ENCODE measurements at places on chromosomes 5 and 9.

DNA sequence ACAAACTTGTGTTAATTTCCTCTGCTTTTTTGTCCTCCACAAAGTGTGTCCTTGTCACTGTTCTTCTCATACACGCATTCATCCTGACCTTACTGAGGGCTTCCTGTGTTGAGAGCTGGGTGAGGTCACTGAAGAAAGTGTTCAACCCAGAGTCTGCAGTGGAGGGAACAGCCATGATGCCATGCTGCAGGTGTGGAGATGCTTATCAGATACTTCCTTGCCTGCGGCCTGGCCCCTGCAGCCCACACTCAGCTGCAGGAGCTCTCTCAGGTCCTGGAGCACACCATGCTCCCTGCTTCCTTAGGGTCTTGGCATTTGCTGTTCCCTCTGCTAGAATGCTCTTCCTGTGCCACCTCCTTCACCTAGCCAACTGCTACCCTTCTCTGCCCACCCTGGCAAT, 108.1 kb upstream of the SPRY4 start:
- peak; percentile 83 for DNase-seq

DNA sequence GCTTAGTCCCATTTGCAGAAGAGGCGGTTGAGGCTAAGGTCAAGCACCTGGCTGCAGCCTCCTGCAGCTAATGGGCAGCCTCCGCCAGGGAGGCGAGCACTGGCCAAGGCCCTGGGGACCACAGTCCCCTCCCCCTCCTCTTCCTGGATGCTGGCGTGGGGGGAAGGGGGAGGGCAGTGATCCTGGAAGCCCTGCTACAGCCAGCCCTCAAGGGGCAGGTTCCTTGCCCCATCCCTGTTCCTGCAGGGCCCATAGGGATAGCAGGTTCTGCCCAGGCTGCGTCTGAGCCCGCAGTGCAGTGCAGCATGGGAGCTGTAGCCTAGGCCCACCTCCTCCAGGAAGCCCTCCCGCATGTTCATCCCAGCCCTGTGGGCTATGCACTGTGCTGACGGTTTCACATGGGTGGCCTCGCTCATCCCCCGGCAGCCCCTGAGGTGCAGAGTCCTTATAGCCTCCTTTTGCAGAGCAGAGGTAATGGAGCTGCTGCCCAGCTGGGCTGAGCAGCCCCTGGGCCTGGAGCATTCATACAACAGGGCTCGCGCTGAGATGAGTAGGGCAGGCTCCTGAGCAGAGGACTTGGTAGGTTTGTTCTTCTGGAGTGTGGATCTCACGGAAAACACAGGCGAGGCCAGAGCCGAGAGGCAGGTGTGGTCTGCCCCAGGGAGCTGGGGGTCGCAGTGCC, 36.0 kb downstream of the KCNT1 start:
- DNase-seq, result no peak

- DNase-seq, result no peak
Measured at GRCh38 chr5:42828671-42829070, 17.0 kb upstream of the SELENOP start.

GRCh38 chr5:57221049-57221568, 47.2 kb downstream of the GPBP1 start:
- DNase-seq, result peak; percentile 67

GRCh38 chr9:74728176-74728575, 159.5 kb downstream of the TRPM6 start:
- no peak for DNase-seq

GRCh38 chr9:90726215-90726614, 75.4 kb upstream of the SYK start:
- DNase-seq, result no peak

GRCh38 chr5:139671096-139671841, 23.1 kb downstream of the CXXC5 start:
- DNase-seq, result no peak

DNA sequence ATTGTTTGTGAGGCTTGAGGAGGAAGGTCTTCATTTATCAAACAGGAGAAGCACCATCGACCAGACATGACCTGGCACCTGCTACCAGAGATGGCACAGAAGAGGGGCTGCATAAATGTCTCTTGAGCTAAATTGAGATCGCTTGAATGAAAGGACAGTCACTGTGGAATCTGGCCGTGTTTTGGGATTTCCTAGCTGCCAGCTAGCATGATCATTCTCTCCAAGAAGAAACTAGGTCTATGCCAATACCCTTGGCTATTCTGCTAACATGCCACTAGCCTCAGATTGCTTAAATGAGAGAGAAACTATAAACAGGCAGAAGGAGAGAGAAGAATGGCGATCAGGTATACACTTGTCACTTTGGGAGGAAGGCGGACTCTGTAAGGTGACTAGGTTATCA, 249.3 kb downstream of the CRB2 start:
- DNase-seq, result no peak

DNA sequence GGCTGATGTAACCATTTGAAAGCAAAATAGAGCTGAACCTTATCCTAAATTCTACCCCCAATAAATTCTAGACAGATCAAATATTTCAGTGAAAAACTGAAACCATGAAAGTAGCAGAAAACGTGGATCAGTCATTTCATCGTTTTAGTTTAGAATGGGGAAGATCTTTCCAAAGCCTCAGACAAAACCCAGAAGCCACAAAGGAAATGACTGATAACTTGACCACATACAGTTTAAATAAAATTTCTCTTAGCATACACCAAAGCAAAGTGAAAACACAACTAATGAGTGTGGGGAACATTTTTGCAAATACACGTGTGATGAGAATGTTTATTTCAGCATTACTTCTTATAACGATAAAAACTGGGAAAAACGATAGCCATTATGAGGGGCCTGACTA, 284.8 kb downstream of the ADGRV1 start:
- DNase-seq, result no peak

DNA sequence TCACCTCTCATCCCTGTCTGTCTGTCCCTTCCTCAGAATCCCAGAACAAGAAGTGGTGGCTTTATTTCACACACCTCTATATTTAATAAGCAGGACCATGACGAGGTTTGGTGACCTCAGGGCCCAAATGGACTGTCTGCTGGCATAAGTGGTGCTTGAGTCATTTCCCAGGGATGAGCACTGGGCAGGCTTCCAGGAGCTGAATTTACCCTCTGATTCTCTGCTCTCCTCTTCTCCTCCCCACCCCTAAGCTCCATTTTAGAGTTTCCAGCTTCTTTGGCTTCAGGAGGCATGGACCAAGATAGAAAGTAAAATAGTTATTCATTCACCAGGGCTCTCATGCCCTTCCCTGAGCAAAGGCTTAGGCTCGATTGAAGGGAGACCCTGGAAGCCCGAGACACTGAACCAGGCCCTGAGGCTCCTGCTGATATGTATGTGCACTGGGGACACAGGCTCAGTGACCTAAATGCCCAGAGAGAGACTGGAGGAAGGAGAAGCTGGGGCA, 69.1 kb downstream of the PPARGC1B start:
- no peak for DNase-seq

DNA sequence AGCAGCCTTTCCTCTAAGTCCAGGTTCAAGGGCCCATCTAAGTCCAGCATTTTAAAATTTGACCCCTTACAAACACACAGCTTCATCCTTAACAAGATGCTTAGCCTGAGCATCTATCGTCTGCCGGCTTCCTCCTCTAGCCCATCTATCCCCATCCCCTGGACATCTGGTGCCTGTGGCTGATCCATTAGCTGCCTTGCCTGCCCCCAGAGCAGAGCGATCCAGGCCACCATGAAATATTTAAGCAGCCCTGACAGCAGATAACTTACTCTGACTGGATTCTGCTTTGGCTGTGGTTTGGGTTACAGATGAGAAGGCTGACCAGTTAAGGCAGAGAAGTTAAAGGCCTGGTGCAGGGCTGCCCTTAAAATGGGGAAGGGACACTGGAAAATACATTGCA, 30.9 kb upstream of the CPEB4 start:
- DNase-seq, result no peak

GRCh38 chr5:134938030-134938429, 29.7 kb upstream of the CATSPER3 start:
- no peak for DNase-seq

- DNase-seq, result no peak
Measured at GRCh38 chr5:83085106-83085505, 7.8 kb downstream of the XRCC4 start.

DNA sequence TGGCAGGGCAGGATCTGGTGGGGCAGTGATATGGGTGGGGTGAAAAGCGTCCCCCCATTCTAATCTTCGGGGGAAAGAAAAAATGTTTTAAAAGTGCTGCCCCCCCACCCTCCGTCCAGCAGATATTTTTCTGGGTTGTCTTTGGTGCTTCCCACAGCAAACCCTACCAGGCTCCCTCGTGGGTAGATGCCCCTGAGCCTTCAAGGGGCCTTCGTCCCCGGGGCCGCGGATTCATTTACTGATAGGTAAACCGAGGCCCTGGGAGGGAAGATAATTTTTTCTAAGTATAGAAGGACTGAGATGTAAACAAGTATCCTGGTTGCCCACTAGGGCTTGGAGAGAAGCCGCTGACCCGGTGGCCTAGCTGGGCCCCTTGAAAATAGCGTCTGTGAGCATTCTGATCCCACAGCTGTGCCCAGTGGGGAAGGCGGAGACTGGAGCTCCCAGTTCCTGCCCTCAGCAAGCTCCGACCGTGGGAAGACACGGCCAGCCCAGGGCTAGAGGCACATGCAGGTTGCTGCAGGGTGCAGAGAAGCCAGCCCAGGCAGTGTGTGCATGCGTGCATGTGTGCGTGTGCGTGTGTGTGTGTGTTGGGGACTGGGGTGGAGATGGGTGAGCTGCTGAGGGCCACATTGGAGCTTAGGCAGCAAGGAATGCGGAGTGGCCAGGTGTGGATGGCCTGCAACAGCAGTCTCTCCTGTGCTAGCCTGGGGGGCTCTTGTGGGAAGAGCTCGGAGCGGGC, 6.0 kb upstream of the RXRA start:
- no peak for DNase-seq

DNA sequence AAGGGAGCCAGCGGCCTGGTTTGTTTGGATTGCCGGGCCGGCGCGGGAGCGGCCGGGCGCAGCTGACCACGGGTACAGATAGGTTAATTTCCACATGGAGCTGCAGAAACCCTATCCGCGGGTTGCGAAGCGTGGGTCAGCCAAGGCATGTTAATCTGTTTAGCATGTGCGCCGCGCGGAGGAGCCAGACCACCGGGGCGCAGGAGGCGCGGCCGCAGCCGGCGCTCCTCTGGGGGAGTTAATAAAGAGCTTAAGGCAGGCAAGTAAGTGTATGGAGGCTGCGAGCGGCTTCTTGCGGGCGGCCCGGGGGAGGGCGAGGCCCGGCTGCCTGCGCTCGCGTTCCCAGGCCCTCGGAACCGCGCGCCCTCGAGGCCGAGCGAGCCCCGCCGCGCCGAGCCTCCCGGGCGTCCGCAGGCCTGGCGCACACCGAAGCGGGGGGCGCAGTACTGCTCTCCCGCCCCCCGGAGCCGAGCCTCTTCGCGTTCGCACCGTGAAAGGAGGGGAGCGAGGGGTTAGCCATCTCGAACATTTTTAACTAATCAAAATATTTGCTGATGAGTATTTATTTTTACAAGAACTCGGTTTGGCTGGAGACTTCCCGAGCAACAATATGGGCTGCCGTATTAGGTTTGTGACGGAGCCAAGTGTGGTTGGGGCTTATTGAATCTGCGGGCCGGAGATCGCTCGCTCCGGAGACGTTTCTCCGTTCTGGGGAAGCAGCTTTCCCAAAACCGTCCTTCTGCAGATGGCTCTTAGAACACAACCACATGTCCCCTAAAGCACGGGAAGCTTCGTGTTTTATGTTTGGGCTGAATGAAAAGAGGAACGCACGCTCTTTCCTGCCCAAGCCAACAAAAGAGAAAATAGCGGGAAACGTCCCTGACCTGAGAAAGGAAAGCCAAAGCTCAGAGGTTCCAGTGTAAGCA, 28.8 kb downstream of the FOXD1 start:
- no peak for DNase-seq

DNA sequence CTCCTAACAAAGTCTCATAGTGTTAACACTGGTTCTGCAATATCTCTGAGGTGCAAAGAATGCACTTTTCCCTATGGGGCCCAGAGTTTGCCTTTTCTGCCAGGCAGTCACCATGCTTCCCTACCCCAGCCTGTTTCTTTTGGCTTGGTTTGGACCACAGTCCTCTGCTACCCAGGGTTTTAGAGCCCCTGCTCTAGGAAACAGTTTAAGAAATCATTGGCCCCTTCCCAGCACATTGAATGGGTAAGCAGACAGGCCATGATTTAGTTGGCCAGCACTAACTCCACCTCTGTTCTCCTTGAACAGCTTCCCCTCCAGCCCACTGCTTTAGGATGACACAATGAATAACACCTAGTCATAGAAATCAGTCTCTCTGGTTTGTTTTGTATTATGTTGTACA, 73.2 kb downstream of the UBAP1 start:
- DNase-seq, result no peak

GRCh38 chr5:139404484-139404840, 573 bp upstream of the SPATA24 start:
- DNase-seq, result no peak

- no peak for DNase-seq
Measured at GRCh38 chr9:125621170-125621569, 85.8 kb downstream of the MAPKAP1 start.

DNA sequence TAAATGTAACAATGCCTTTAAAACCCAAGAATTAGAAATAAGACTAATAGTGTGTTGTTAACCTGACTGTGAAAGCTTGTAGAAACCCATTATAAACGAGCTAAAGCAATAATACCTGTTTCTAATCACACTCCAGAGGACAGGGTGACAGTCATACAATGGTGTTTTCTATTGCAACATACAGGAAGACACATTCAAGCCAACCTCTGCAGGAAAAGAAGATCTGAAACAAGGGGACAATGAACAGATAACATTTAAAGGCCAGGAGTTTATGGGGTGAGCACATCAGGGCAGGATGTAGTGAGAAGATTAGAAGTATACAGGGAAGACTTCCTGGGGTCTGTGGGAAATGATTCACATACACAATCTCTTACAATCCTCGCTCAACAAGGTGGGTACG, 13.8 kb downstream of the BARHL1 start:
- no peak for DNase-seq

DNA sequence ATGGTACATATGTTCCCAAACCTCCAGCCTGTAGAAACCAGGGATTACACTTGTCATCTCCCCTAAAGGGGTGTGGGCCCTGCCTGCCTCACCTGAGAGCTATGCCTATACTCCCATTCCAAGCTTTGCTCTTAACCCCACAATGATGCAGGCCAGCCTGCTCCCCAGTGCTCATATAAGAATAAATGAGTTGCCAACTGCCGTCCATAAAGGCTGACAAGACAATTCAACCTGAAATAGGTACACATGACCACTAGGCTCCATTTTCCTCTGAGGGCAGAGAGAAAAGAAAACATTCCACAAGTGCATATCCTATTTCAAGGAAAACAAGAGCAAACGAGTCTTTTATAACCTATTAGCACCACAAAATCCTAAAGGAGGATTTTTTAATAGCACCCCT, 28.4 kb downstream of the SKP1 start:
- DNase-seq, result no peak
